CD4-positive, alpha-beta T cell treated with Interleukin-21 for 1 hour (primary cell): ENCODE measurements at places on chromosomes 2 and 18.

DNA sequence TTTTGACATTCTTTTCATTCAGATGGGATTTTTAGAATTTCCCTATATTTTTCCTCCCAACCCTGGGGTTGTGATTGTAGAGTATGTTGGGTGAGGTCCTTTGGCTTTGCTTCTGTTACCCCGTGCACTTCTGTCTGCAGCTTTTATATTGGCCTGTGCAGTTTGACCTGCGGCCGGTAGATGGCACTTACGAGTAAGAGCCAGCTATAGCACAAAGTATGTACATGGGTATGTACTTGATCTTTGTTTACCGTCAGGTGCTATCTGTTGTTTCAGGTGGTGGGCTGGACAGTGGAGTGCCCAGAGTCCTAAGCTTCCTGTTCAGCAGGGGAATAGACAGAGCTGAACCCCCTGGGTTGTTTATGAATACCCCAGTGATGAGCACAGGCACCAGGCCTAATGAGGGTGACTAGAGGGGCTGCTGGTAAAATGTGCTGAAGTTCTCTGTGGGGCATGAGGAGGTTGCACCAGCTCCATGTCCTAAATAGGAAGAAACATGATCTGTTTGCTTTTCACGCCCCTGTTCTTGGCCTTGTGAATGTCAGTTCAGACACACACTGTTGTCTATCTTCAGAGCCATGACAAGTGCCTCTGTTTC lies 58.9 kb upstream of the THUMPD2 start:
- no peak for DNase-seq

DNA sequence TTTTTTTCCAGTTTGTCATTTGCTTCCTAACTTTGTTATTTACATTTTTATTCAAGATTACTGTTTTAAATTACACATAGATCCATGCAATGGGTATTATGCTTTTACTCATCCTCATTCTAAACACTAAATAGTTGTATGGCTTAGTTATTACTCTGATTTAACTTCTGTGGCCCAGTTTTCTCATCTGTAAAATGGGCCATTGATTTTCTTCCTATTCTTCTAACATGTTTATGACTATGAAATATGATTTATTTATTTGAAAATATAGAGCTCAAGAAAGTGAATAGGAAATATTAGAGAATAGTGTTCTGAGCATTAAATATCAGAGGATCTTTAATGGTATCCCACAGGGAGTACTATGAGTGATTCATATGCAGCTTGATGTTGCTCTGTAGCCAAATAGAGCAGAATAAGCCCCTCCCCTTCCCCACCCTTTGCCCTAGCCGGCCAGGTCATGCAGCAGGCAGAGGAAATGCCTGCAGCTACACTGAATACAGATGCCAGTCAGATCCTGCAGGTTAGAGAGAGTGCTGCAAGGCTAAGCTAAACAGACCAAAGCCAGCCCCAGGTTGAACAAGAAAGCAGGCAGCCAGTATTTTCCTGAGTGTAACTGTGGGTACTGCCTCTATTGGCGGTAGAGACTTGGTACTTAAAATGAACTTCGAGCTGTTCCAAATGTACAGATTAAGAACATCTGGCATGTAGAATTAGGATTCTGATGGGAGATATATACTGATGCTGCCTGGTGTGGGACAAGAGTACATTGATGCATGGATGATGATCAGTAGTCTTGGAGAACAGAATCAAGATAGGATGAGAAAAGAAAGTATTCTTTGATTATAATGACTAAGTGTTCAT lies 11.7 kb upstream of the ACYP2 start:
- DNase-seq, result peak; percentile 45

DNA sequence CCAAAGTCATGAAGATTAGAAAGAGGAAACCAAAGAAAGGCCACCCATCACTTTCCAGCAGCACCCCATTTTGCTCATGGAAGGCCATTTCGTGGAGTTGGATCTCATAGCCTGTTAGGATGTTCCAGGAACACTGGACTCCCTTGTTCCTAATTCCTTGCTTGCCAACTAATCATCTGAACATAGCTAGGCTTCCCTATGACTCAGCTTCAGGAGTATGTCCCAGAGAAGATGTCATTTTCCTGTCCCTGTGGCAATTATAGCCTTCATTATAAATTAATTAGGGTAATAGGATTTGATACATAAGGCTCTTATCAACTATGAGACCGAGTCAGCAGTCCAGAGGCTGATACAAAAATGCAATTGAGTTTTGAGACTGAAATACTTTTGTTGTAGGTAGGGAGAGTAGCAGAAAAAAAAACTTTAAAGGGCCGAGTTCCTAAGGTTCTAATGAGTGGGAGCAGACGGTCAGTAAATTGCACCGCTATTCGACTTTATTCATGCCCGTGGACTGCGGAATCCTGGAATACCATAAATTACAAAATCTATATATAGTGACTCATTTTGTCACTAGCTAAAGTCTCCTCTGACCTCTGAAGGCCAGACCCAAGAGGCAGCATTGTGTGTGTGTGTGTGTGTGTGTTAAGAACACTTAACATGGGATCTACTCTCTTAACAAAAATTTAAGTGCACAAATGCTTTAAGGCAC lies 311.8 kb downstream of the FBXO15 start:
- DNase-seq, result no peak

DNA sequence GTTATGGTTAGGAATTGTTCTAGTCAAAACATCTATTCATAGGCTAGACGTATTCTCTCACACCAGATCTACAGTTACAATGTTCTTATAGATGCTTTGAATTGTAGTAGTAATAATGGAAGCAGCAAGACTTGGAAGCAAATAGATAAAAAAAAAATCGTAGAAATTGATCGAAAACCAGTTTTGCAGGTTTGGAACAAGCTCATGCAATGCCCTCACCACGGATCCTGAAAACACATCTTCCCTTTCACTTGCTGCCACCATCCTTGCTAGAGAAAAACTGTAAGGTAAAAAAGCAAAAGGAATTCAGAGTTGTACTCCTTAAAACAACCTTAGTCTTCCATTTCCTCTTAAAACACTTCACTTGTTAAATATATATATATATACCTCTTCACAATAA lies 4.4 kb downstream of the SULT1C4 start:
- no peak for DNase-seq

GRCh38 chr2:235232449-235233433 lies 261.1 kb upstream of the AGAP1 start:
- no peak for DNase-seq

DNA sequence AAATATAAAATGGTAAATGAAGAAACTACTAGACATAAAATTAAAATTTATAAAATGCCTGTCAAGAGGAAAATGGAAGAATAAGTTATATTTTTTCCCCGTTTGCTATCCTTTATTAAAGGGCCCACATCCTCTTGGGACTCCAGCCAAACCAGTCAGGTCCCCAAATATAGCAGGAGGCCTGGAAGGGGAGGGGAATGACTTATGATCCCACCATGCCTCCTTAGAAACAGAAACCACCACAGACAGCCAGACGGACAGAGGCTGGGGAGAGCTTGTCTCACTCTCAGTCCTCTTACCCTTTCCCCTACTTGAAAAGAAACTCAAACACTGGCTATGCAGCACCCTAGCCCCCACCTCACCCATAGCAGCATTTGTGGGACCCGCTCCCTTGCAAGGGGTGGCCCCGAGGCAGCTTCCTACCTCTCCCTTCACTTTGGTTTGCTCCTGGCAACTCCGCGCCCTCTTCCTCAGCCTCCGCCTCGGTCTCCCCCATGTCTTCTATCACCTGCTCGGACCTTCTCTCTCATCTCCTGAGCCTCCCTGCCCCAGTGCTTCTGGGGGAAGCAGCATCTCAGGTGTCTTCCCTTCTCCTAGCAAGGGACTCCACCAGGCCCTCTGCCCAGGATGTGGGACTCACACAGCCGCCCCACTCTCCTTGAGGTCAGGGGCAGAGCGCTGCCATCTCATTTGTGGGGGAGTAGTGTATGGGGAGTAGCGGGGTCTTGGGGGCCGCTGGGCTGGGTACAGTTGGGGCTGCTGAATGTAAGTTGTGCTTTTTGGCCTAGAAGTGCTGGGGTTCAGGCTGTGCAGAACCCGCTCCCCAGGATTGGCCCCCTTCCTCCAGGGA lies 37.4 kb upstream of the ANKRD62 start:
- no peak for DNase-seq

- DNase-seq, result peak; percentile 43
Observed at GRCh38 chr2:144490017-144490416, 29.9 kb downstream of the ZEB2 start.
